ENCODE measurements at places on chromosomes 12 and 14.

- DNase-seq: no peak
Observed at GRCh38 chr14:69154779-69155178, 1.9 kb upstream of the DCAF5 start.

GRCh38 chr12:76356071-76356470 lies 7.9 kb upstream of the BBS10 start:
- DNase-seq: no peak

DNA sequence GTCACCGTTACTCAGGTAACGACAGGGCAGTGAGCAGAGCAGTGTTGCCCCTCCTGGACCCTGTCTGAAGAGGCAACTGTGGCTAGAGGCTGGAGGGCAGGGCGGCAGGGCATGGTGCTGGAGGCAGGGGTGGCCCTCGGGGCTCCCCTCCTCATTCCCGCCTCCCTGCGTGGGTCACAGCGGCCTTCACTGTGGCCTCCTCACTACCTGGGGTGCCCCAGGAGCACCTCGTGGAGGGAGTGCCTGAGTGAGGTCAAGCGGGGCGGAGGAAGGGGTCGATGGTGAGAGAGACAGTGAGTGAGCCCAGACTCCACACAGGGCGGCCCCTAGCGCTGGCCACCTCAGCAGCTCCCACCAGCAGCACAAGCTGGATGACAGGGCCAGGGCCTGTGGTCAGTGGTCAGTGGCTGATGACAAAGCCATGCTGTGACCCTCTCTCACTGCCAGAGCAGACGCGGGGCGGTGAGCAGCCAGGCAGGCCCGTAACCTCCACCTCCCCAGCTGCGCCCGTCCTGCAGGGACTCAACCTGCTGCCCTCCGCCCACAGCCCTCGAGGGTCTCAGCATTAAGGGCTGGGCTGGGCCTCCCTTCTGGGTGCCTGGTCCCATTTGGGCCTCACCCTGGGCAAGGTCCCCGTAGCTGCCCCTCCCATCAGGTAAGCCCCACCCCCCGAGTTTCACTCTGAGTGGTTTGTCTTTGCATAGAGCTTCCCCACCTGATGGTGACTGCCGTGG lies 17.8 kb downstream of the GPR132 start:
- peak; percentile 32 for DNase-seq

DNA sequence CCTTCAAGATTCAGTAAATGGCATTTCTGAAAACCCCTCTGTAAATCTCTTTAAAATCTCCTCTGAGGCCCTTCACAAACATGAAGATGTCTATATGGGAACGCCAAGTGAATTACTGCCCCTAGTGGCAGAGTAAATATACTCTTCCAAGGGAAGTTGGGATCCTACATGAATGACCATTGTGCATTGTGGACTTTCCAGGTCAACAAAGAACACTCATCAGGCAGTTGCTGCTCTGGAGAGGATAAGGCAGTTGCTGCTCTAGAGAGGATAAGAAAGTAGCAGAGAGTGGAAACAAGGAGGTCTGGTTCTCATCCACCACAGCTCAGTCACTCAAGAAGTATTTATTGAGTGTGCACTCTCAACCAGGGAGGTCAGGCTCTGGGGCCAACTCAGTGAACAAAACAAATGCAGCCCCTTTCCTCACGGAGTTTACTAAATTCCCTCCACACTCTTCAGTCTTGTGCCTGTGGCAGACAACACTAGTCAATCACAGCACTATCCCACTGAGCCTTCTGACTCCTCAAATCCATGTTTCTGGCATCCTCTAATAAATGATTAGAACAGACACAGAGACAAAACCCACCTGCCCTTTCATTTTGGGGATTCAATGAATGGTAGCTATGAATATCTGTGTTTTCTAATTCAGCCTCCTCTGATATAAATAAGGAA lies 52.9 kb downstream of the SVOP start:
- no peak for DNase-seq

GRCh38 chr12:47903151-47903611 lies 1.6 kb downstream of the VDR start:
- no peak for DNase-seq

DNA sequence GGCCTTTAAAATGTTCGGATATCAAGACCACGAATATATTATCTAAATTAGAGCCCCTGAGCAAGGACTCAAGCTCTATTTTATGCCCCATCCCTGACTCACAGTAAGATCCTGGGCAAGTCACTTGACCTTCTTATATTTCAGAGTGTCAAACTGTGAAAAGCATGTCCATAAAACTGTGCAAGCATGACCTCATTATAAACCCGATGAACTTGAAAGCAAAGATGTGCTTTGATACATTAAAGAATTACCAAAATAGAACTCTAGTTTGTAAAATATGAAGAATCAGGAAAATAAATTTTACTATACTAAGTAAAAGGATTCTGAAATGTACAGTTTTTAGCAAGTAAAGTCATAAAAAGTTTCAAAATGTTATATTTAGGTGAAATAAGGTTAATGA lies 2.9 kb upstream of the CALM1 start:
- DNase-seq: no peak

Data from left hindlimb (tissue), 1 donor.